ENCODE measurements at places on chromosomes 13 and 19.

DNA sequence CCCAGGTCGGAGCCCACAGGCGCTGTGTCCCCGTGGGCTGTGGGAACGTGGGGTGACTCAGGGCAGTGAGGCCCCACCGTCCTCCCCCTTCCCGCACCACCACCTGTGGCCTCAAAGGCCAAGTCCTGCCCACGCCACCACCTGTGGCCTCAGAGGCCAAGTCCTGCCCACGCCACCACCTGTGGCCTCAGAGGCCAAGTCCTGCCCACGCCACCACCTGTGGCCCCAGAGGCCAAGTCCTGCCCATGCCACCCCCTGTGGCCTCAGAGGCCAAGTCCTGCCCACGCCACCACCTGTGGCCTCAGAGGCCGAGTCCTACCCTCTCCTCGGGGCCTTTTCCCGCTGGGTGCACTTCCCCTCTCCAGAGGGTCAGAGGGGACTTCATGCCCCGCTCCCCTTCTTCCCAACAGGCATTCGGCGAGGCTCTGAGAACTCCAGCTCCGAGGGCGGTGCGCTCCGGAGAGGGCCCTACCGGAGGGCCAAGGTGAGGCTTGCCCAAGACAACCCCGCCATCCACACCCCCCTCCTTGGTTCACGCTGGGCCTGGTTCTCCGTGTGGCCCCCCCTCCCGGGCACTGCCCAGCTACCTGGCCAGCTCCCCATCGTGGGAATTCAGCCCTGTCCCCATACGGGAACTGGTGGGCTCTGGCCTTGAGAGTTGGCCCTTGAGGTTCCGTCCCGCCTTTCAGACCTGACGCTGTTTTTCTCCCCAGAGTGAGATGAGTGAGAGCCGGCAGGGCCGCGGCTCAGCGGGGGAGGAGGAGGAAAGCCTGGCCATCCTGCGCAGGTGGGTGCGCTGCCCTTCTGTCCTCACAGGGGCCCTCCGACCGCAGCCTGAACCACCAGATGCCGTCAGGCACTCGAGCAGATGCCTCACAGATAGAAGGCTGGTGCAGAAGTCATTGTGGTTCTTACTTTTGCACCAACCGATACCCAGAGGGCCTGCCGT, 27.4 kb upstream of the F7 start:
- DNase-seq = no peak
- no peak overlapping the region for H3K27ac ChIP-seq
- H3K27me3 ChIP-seq = no peaks in the 10 kb centered on the region
- no peak overlapping the region for H3K4me3 ChIP-seq
- H3K36me3 ChIP-seq = no peaks in the 10 kb centered on the region

GRCh38 chr19:35272122-35272719, 3.5 kb downstream of the USF2 start:
- H3K4me1 ChIP-seq = peaks cover 6% of the 10 kb centered on the region
- DNase-seq = no peak
- no peak overlapping the region for H3K4me3 ChIP-seq
- no peaks in the 10 kb centered on the region for H3K27me3 ChIP-seq
- H3K36me3 ChIP-seq = peaks cover 15% of the 10 kb centered on the region

GRCh38 chr13:28851422-28851821, 31.3 kb downstream of the MTUS2 start:
- H3K27ac ChIP-seq = no peak overlapping the region
- H3K4me3 ChIP-seq = no peak overlapping the region
- no peaks in the 10 kb centered on the region for H3K4me1 ChIP-seq
- H3K27me3 ChIP-seq = no peaks in the 10 kb centered on the region
- H3K36me3 ChIP-seq = no peaks in the 10 kb centered on the region
- no peak for DNase-seq

GRCh38 chr13:38636073-38636472, 50.8 kb upstream of the FREM2 start:
- no peaks in the 10 kb centered on the region for H3K27me3 ChIP-seq
- H3K4me1 ChIP-seq = no peaks in the 10 kb centered on the region
- no peak for DNase-seq

GRCh38 chr13:45512098-45512496, 47.4 kb downstream of the COG3 start:
- H3K4me3 ChIP-seq = no peak overlapping the region
- no peak overlapping the region for H3K27ac ChIP-seq
- peaks cover 90% of the 10 kb centered on the region for H3K36me3 ChIP-seq
- no peaks in the 10 kb centered on the region for H3K27me3 ChIP-seq
- no peak for DNase-seq

GRCh38 chr13:39776439-39776838, 121.0 kb downstream of the COG6 start:
- H3K27me3 ChIP-seq = no peaks in the 10 kb centered on the region
- H3K36me3 ChIP-seq = no peaks in the 10 kb centered on the region
- no peaks in the 10 kb centered on the region for H3K4me1 ChIP-seq
- no peak overlapping the region for H3K4me3 ChIP-seq
- DNase-seq = no peak
- H3K27ac ChIP-seq = no peak overlapping the region

DNA sequence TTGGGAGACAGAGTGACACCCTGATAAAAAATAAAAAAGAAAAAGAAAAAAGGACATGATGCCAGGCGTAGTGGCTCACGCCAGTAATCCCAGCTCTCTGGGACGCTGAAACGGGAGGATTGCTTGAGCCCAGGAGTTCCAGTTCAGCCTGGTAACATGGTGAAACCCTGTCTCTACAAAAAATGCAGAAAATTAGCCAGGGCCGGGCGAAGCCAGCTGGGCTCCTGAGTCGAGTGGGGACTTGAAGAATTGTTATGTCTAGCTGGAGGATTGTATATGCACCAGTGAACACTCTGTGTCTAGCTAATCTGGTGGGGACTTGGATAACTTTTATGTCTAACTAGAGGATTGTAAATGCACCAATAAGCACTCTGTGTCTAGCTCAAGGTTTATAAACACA, 32.3 kb downstream of the TMPRSS9 start:
- H3K4me3 ChIP-seq = no peak overlapping the region
- DNase-seq = no peak
- H3K27ac ChIP-seq = no peak overlapping the region
- no peaks in the 10 kb centered on the region for H3K4me1 ChIP-seq
- no peaks in the 10 kb centered on the region for H3K36me3 ChIP-seq

DNA sequence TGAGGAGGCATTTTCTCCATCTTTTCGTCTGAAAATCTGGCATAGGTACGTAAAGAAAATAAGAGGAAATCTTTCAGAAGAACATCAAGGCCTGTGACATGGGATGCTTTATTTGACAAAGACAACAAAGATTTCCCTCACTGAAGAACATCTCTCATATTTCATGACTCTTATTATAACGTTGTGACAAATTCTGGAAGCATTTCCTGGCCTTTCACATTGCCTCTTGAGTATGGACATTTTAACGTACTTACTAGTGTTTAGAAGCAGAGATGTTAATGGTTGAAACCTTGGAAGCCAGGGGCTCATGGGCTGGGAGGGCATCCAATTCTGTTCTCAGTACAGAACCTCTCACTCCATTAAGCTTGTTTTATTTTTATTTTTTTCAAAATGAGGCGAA, 210.8 kb downstream of the DCT start:
- H3K27ac ChIP-seq = no peak overlapping the region
- no peaks in the 10 kb centered on the region for H3K27me3 ChIP-seq
- H3K4me3 ChIP-seq = no peak overlapping the region
- no peaks in the 10 kb centered on the region for H3K4me1 ChIP-seq
- no peaks in the 10 kb centered on the region for H3K36me3 ChIP-seq

- no peak overlapping the region for H3K27ac ChIP-seq
- H3K27me3 ChIP-seq = no peaks in the 10 kb centered on the region
- no peaks in the 10 kb centered on the region for H3K36me3 ChIP-seq
- H3K4me3 ChIP-seq = no peak overlapping the region
- no peaks in the 10 kb centered on the region for H3K4me1 ChIP-seq
- DNase-seq = no peak
These were observed 71.0 kb downstream of the ZNF568 start for GRCh38 chr19:36987091-36987490.

- H3K4me3 ChIP-seq = no peak overlapping the region
- no peaks in the 10 kb centered on the region for H3K4me1 ChIP-seq
- H3K36me3 ChIP-seq = no peaks in the 10 kb centered on the region
- DNase-seq = no peak
- no peak overlapping the region for H3K27ac ChIP-seq
These were observed 11.0 kb downstream of the ZNF665 start for GRCh38 chr19:53182202-53182601.

DNA sequence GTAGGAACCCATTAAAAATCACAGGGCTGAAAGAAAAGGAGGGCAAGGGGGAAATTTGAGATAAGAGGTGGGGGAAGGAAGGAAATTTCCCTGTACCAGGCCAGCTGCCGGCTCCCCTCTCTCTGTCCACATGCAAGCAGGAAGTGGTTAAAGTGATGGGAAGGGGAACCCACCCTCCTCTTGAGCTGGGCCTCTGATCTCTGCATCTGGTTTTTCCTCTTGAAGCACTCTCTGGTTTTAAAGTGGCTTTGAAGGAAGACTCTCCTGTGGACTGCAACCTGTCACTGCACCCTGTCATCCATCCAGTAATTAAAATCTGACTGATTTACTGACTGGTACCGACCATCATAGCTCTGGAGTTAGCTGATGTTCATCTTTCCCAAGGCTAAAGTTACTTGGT, 239.6 kb downstream of the TSHZ3 start:
- H3K27me3 ChIP-seq = no peaks in the 10 kb centered on the region
- no peak for DNase-seq
- no peaks in the 10 kb centered on the region for H3K4me1 ChIP-seq
- no peaks in the 10 kb centered on the region for H3K36me3 ChIP-seq

GRCh38 chr13:41058295-41059070, 2.8 kb upstream of the WBP4 start:
- H3K36me3 ChIP-seq = no peaks in the 10 kb centered on the region
- H3K27ac ChIP-seq = no peak overlapping the region
- no peaks in the 10 kb centered on the region for H3K27me3 ChIP-seq

DNA sequence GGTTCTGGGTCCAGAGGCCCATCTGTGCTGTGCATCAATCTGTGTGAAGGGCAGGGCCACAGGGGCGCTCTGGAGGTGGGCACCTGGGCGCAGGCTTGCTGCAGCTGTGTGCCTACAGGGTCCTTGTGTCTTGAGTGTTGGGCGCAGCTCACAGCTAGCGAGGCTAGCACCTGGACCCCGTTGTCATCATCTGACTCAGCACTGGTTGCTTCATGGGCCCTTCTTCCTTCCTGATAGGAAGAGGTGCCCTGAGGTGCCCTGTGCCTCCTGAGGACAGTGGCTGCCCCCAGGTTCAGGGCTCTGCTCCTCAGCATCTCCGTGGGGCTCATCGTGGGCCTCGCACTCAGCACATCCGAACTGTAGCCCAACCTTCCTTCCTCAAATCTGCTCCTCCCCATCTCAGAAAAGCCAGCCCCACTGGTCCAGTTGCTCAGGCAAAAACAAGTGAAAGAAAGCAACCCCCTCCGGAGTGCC, 54.8 kb downstream of the GATAD2A start:
- peak overlapping the region; percentile 12 for H3K27ac ChIP-seq
- DNase-seq = no peak
- no peaks in the 10 kb centered on the region for H3K4me1 ChIP-seq
- peak overlapping the region; percentile 4 for H3K4me3 ChIP-seq

GRCh38 chr13:67574320-67575233, 344.4 kb upstream of the PCDH9 start:
- no peaks in the 10 kb centered on the region for H3K36me3 ChIP-seq
- H3K27me3 ChIP-seq = no peaks in the 10 kb centered on the region
- H3K27ac ChIP-seq = no peak overlapping the region
- no peaks in the 10 kb centered on the region for H3K4me1 ChIP-seq
- H3K4me3 ChIP-seq = no peak overlapping the region

DNA sequence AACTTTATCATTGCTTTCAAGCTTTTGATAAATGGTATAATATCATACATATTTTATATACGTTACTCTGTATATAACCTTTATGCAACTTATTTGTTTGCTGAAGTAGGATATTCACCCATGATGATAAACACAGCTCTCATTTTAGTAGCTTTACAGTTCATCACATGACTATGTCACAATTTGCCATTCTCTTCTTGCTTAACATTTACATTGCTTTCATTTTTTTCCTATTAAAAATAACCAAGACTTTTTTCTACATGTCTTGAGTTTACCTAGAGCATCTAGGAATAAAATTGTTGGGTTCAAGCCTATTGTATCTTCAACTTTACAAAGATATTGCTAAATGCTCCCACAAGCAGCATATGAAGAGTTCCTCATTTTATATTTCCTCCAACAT, 54.0 kb downstream of the KCNRG start:
- H3K36me3 ChIP-seq = peaks cover 2% of the 10 kb centered on the region
- H3K4me3 ChIP-seq = no peak overlapping the region

DNA sequence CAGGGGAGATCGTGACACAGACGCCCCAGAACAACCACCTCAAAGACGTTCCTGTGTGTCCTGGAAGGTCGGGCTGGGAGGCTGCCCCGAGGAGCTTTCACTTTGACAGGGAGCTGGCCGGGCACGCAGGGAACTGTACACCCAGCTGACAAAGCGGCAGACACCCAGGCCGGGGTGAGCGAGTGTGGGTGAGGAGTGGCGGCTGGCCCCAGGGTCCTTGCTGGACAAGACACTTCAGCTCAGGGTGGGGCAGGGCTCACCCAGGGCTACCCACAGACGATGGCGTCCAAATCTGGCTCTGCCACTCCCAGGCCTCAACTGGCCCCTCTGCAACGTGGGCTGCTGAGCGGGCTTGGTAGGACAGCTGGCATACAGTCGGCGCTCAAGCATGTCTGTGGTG, 2.0 kb downstream of the FGF22 start:
- H3K36me3 ChIP-seq = peaks cover under 1% of the 10 kb centered on the region
- H3K4me1 ChIP-seq = no peaks in the 10 kb centered on the region
- no peak overlapping the region for H3K4me3 ChIP-seq

- H3K27ac ChIP-seq = no peak overlapping the region
- no peak for DNase-seq
- H3K4me1 ChIP-seq = no peaks in the 10 kb centered on the region
- H3K36me3 ChIP-seq = no peaks in the 10 kb centered on the region
- H3K27me3 ChIP-seq = peaks cover 16% of the 10 kb centered on the region
These were observed 12.3 kb upstream of the SOX1 start for GRCh38 chr13:112054616-112055015.

DNA sequence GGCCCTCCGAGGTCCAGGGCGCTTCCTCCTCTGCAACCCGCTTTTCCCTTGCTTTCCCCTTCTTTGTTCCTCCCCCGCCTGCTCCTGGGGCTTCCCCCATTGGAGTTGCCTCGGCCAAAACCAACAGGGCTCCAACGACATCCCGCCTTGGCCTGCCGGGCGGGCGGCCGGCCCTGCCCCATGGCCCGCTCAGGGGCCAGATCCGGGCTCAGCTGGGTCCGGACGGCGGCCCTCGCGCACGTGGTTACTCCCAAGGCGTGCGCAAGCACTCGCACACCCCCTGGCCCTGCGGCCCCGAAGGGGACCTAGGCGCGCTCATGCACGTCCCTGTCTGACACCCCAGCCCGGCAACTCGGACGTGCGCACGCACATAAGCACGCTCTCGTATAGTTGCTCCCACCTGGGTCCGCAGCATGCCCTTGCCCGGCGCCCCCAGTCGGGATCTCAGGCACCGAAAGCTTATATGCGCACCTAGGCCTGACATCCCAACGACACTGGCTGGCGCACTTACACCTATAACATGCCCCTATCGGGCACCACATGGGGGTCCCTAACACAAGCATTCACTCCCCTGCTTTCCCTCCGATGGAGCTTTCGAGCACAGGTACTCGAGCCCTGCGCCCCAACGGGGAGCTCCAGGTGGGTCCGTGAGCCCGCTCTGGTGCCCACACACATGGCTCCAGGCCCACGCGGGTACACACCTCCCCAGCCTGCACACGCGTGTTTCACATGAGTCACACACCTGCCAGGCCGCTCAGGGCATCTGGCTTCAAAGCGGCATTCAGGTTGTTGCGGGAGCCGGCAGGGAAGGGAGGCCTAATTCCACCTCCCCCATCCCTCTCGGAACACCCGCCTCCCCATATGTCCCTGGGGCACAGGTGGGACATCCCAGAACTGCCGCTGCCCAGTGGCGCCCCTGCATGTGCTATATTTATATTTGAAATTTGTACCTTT, 15.0 kb downstream of the NFIX start:
- no peak overlapping the region for H3K4me3 ChIP-seq
- H3K27me3 ChIP-seq = no peaks in the 10 kb centered on the region
- H3K4me1 ChIP-seq = no peaks in the 10 kb centered on the region
- no peak for DNase-seq
